ENCODE measurements at places on chromosomes 11 and 22.
A peak's percentile ranks its signal among the peaks of the same experiment; 100 is the strongest.

- no peak for DNase-seq
Observed at GRCh38 chr11:93220078-93220477, 22.3 kb upstream of the SLC36A4 start.

DNA sequence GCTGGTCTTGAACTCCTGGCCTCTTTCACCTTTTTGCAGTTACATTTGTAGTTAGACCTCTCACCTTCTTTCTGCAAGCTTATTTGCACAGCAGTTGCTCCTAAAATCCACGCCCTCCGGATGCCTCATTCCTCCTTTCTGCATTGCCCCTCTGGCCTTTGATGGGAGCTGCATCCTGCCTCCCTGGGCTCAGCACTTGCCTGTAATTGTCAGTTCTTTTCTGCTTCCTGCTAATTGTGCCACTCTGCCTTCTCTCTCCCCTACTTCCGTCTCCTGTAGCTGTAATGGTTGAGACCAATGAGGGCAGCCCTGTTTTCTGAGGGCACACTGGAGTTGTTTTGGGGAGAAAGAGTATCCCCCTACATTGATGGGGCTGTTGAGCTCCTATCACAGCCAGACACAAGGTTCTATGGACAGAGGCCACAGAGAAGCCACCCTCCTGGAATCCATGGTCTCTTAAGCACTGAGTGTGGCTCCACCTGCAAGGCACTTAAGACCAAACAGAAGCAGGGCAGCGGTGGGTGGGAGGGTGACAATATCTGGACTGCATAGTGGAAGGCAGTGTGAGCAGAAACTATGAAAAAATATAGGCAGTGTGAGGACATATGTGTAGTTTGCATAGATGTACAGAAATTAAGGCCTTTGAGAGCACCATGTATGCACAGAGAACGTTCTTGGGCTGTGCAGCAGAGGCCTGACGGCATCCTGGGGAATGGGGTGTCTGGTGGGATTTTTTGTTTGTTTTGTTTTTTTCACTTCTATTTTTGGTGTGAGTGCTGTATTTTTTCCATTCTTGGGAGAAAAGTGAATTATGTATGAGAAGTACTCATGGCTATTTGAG is 30.5 kb downstream of the YDJC start:
- no peak for DNase-seq

DNA sequence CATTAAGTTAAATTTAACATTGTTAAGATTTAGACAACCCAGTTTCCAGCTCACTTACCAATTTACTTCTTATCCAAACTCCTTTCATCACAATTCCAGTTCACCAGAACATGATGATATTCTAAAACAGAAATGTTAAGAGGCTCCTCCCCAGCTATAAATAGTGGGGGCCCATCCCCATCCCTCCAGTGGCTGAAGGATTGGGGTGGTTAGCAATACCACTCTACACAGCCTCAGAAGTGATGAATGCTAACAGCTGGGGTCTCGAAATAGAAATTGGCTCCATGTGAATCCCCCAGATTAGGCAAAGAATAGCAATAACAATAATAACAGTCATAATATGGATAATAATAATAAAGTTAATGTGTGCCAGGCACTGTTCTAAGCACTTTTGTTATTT is 97.9 kb upstream of the NCAM1 start:
- DNase-seq, result no peak

- DNase-seq, result peak; percentile 69
Observed at GRCh38 chr11:57349491-57350274, 11.5 kb downstream of the P2RX3 start.

- no peak for DNase-seq
Observed at GRCh38 chr22:43889860-43890253, 2.0 kb downstream of the PNPLA5 start.

DNA sequence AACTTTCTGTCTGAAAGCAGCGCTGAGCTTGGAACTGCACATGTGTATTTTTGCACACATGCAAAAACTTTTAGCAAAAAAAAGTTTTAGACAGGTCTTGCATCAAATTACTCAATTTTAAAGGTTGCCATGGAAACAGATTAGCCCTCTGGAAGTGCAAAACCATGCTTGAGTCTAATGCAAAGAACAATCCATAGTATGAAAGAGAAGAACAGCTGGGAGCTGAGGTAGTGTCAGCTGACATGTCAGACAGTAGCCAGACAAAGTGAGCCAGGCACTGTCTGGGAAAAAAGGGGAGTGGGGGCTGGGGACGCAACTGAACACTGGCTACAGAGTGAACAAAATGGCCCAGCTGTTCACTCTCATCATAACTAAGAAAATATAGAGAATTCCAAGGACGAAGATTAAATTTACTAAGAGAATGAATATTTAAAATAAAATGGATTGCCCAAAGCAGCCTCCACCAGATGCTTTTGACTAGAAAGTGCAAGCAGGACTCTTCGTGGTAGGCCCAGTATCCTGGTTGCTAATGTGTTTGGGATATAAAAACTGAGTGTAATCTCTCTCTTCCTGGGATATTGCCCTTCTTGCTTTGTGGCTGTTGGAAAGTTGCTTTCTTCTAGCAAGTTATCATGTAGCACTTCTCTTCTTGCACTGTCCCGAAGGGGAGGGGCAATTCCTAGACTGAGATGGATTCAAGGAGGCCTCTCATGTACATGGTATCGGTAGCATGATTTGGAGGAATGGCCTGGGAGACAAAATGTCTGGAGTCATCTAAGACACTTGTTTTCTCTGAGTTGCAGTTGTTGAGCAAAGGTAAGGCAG is 434.1 kb upstream of the FAT3 start:
- DNase-seq, result no peak

DNA sequence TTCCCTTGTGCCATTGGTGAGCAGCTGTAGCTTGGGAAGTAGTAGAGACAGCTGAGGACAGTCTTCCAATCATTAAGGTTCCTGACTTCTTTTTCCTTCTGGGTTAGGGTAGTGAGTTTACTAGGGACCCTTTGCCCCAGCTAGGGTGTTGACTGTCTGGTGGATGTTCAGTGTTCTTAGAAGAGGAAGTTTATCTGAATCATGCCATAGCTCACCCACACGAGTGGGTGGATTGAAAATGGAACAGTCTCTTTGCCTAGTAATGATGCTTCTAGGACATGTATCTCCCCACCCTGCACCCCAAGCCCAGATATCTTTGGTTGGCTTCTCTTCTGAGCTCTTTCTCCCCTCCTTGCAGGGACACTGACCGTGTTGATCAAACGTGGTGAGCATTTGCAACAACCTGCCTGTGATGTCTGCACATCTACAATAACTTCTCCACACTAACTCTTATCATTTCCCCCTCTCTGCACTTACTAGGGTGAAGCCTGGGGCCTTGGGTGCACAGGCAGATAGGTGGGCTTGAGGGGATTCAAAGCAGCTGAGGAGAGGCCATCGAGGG is 57.1 kb upstream of the HORMAD2 start:
- no peak for DNase-seq

GRCh38 chr22:26357281-26357680 is 71.8 kb upstream of the ASPHD2 start:
- DNase-seq, result no peak

DNA sequence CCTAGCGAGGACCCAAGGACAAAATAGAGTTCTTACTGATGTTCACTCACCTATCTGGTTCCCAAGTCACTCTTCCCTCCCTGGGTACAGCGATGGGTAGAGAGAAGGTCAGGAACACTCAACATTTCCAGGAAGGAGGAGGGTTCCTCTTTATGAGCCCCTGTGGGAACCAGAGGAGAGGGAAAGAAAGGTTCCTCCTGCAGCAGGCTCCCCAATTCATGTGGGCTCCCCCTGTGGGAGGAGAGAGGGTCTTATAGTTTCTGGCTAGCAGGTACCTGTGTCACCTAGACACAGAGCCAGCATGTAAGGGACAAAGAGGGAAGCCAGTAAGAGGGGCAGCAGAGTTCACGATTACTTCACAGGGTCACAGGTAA is 93.5 kb downstream of the DBX1 start:
- DNase-seq, result peak; percentile 26

- DNase-seq, result no peak
Observed at GRCh38 chr11:78916759-78917158, 342.1 kb upstream of the NARS2 start.

- no peak for DNase-seq
Observed at GRCh38 chr11:15670520-15671070, 555.9 kb downstream of the INSC start.

DNA sequence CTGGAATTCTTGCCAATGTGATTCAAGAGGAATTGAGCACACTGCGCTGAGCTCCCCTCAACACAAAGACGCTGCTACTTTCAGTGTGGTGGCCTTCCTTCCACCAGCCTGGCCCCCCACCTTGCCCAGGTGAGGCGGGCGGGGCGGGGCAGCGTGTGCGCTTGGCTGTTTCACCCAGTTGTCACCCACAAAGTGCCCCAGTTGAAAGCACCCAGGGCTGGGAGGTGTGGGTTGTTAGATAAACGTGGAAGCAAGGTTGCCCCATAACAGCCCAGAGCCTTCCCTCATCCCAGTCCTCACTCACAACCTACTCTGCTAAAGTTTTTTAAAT is 43.1 kb downstream of the CACNG2 start:
- DNase-seq, result no peak

- peak; percentile 95 for DNase-seq
Observed at GRCh38 chr11:119759324-119759723, 30.3 kb upstream of the NECTIN1 start.

DNA sequence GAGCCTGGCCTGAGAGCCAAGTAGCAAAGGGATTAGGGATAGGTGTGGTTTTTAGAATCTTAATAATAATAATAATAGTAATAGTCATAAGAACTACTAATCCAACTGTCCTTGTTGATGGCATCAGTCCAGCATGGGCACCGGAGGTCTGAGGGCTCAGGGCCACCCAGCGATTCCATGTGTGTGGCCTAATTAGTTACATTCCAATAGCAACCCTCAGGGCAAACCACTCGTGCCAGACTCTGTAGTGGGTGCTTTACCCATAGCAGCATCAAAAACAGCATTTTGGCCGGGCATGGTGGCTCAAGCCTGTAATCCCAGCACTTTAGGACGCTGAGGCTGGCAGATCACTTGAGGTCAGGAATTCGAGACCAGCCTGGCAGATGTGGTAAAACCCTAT is 19.0 kb upstream of the MYH9 start:
- DNase-seq, result no peak

- no peak for DNase-seq
Observed at GRCh38 chr11:10155793-10156490, 138.1 kb downstream of the SBF2 start.

DNA sequence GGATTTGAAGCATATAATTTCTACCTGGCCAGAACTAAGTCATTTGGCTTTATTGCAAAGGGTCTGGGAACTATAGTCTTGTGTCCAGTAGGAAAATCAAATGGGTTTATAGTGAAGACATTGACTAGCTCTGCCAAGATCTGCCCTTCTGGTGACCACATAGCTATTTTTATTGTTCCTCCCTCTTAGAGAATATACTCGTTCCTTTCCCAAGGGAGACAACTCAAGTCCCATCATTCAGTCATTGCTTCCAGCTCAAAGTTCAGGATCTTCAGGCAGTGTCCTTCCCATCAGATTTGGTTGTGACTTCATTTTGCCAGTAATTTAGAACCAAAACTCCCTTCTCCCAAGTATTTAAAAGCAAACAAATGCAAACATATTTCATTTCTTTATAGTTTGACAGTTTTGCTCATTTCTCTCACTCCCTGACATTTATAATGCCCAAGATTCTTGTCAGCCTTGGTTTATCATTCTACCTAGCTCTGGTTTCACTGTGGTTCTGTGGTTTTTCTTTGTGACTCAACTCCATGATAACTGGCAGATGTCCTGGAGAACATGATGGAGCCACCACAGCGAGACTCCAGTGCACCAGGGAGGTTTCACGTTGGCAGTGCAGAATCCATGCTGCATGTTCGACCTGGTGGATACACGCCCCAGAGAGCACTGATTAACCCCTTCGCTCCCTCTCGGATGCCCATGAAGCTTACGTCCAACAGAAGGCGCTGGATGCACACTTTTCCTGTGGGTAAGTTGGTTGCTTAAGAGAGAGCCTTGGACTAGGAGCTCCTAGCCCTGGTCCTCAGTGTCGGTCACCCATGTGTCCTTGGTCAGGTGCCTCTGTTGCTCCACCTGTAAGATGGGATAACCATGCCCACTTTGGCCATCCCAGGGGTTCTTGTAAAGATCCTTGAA is 64.9 kb downstream of the DEPDC5 start:
- DNase-seq, result peak; percentile 18

- no peak for DNase-seq
Observed at GRCh38 chr11:66489636-66490035, 9.4 kb downstream of the DPP3 start.

- DNase-seq, result no peak
Observed at GRCh38 chr11:27658535-27659236, 41.6 kb downstream of the BDNF start.

- DNase-seq, result no peak
Observed at GRCh38 chr11:79179087-79179486, 261.7 kb downstream of the TENM4 start.

DNA sequence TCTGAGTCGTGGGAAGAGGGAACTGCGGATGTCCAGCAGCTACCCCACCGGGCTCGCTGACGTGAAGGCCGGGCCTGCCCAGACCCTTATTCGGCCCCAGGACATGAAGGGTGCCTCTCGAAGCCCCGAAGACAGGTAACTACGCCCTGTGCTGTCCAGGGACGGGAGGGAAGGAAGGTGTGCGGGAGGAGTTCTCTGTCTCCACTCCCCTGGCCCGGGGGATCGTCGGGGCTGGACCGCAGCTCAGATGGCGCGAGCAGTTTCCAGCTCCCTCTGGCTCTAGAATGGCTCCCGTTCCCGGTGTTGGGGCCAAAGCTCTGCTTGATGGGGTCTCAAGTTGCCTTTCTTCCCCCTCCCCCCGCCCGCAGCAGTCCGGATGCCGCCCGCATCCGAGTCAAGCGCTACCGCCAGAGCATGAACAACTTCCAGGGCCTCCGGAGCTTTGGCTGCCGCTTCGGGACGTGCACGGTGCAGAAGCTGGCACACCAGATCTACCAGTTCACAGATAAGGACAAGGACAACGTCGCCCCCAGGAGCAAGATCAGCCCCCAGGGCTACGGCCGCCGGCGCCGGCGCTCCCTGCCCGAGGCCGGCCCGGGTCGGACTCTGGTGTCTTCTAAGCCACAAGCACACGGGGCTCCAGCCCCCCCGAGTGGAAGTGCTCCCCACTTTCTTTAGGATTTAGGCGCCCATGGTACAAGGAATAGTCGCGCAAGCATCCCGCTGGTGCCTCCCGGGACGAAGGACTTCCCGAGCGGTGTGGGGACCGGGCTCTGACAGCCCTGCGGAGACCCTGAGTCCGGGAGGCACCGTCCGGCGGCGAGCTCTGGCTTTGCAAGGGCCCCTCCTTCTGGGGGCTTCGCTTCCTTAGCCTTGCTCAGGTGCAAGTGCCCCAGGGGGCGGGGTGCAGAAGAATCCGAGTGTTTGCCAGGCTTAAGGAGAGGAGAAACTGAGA is 1.4 kb downstream of the ADM start:
- DNase-seq, result peak; percentile 38

DNA sequence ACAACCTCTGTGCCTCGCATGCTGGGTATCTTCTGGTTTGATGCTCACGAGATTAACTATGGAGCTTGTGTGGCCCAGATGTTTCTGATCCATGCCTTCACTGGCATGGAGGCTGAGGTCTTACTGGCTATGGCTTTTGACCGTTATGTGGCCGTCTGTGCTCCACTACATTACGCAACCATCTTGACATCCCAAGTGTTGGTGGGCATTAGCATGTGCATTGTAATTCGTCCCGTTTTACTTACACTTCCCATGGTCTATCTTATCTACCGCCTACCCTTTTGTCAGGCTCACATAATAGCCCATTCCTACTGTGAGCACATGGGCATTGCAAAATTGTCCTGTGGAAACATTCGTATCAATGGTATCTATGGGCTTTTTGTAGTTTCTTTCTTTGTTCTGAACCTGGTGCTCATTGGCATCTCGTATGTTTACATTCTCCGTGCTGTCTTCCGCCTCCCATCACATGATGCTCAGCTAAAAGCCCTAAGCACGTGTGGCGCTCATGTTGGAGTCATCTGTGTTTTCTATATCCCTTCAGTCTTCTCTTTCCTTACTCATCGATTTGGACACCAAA is 516 bp downstream of the OR52J3 start:
- DNase-seq, result no peak

GRCh38 chr11:117931971-117932370 is 2.8 kb upstream of the TMPRSS13 start:
- DNase-seq, result no peak
